ENCODE measurements at places on chromosomes 5 and 9.

DNA sequence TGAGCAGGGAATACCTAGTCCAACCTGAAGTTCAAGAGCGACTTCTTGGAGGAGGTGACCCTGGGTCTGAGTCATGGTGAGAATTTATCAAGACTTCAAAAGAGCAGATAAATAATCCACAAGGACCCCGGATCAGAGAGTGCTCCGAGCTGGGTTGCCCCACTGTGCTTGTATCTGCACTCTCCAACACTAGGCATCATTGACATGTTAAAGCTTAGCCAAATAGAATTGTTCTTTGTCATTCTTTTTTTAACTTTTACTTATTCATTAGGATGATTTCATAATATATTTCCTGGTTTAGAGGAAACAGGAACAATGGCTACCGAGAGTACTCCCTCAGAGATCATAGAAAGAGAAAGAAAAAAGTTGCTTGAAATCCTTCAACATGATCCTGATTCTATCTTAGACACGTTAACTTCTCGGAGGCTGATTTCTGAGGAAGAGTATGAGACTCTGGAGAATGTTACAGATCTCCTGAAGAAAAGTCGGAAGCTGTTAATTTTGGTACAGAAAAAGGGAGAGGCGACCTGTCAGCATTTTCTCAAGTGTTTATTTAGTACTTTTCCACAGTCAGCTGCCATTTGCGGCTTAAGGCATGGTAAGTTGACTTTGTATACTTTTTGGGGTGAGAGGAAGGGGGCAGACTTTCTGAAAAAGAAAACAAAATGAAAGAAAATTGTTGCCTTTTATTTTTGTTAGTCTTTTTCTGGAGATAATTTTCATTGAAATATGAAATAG lies at the start of gene CARD6:
TSS of gene CARD6 (plus strand) at position 300 of the 738 bp plus-strand sequence. CDS start at position 316, 16 bp downstream.
- DNase-seq = no peak

DNA sequence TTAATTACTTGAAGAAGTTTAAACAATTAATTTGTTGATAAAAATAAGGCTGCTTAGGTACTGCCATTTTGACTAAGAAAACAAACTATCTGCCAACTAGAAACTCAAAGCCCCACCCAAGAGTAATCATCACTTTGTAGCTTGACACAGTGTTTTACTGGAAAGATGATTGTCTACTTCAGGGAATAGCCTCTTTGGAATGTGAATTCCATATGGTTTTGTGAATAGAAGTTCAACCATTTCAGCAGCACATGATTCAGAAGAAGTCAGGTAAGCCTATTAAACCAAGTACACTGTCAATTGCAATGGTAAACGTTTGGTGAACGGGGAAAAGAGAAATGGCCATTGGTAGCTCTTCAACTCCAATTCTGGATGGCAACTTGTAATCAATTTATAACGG lies 55.2 kb downstream of the PLK2 start:
- no peak for DNase-seq

DNA sequence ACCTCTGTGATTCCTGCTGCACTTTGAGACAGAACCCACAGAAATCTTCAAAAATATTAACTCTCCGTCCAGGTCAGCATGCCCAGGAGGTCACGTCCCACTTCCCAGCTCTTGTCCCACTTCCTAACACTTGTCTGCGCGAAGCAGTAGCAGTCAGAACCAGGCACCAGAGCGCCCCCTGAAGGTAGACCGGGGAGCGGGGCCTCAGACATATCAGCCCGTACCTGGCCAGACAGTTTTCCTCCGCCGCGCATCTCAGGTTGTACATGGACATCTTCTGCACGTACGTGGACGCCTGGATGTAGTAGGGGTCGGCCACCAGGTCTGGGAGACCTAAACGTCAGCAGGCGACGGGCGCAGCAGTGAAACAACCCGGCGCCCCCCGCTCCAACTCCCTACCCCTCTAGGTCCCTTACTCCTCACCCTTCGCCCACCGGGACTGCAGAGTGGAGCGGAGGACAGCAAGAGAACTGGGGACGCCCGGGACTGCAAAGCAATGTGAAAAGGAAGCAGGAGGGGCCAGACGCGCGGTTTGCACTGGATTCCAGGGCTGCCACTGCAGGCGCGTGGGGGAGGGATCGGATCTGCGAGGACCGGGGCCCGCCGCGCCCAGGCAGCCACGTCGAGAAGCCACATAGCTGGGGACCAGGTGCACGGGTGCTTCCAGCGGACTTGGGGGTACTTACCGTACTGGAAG lies 1.2 kb downstream of the LOX start:
- no peak for DNase-seq

- peak; percentile 38 for DNase-seq
These were observed 7.5 kb downstream of the RASGRF2 start for GRCh38 chr5:80967500-80968181.

- DNase-seq = no peak
These were observed 60.1 kb downstream of the FOCAD start for GRCh38 chr9:20744036-20744630.

DNA sequence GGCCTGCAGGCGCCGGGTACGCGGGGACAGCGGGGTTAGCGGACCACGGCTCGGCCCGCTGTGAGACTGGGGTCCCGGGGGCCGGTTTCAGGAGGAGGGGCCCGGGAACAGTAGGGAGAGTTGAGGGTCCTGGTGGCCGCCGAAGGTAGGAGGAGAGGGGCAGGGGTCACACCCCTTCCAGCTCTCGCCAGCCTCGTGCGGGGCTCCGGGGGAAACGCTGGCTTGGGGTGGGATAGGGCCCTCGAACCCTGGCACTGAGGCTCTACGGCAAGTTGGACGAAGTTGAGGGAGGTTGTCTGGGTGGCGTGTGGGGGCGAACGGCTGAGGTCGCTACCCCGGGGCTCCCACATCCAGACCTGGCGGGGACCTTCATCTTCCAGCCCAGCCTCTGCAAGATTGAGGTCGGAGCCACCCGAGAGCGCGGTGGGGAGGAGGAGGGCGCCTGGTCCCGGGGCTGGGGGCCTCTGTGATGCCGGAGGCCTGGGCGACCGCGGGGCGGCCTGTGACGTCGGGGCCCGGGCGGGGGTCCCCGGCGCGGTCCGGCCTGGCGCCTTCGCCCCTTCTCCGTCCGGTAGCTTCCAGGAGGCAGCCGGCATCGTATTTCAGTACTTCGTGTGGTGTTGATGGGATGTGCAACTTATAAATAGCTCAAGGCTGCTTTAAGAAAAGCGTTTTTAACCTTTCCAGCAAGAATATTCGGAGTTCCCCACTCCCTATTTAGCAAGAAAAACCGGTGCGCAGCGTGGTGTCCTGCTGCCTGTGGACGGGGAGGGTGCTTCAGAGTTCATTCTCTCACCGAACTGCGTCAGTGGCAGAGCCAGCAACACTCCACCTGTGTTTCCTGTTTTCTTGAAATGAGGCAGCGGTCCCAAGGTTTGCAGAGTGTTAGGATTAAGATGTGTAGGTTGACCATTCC lies 902 bp downstream of the HABP4 start:
- DNase-seq = no peak

DNA sequence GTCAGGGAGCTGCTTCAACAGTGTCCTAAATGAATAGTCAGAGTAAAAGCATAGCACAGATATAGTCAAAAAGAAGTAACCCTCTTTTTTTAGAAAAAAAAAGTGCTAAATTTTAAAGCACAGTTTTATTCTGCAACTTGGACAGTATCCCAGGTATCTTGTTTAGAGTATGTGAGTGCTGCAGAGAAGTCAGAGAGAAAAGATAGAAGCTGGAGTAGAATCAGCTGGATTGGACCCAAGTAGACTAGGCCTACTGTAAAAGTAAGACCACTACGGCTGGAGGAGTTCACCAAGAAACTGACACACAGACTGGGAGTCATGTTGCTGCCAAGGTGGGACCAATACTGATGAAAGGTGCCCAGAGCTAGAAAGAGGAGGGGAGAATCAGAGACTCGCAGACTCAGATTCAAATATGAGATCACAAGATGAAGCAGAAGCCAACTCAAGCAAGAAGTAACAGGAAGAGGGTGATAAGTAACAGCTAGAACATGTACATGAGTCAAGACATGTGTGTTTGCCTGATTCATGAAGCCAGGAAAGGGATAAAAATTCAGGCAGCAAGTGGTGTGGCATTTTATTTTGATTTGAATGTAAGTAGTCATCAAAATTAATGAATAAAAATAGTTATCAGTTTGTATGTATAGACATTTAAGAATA lies 25.6 kb upstream of the TUSC1 start:
- no peak for DNase-seq

GRCh38 chr9:26935847-26936246 lies 11.2 kb downstream of the PLAA start:
- DNase-seq = no peak

DNA sequence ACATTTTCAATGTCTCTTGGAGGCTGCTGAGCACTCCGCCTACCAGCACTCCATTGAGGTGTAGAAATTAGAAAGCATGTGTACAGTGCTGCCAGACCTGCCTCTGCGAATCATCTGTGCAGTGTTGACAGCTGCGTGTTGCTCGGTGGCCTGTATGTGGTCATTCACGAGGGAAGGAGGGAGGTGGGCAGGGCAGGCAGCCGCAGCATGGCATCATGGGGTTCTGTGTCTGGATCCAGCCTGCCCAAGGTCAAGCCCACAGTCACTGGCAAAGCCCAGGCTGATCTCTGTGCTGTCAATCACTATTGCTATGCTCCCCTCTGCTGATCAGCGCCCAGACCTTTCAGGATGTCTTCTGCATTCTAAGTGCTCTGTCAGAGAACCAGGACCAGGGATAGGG lies 8.0 kb upstream of the PDZD2 start:
- DNase-seq = no peak

- peak; percentile 70 for DNase-seq
These were observed 54.7 kb downstream of the DPYSL3 start for GRCh38 chr5:147454996-147455677.

- no peak for DNase-seq
These were observed 12.6 kb upstream of the TTC23L start for GRCh38 chr5:34826347-34826746.

DNA sequence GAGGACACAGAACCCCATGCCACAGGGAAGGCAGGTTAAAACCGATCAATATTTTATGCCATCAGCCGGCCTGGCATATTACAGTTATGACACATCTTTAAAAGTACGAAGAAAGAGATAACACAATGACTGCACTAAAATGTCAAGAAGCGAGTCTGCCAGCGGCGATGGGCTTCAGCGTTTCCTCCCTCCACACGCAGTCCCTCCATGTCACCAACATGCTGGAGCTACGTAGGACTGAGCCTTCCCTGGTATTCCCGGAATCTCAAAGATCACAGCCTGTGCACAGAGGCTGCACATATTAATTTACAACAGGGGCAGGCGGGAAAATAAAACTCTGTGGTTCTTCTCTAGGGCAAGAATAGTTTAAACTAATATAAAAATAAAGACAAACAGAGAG lies 257.7 kb downstream of the IRX1 start:
- DNase-seq = no peak

- no peak for DNase-seq
These were observed 33.5 kb downstream of the ELL2 start for GRCh38 chr5:95927927-95928723.

DNA sequence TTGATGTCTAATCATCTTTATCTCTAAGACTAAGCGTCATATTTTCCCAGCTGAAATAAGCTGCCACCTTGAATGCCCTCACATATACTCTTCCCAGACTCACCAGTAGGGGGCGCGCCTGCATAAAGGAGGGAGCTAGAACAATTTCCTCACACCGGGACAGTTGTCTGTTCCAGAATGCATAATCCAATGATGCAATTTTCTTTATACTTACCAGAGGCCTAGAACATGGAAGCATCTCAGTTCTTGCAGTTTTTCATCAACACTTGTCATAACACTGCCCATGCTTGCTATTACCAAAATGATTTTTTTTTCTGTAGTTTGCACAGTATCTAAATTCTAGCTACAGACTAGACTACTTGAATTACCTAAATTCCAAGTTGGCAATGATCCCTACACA lies 203.9 kb downstream of the FRMD3 start:
- DNase-seq = peak; percentile 52

DNA sequence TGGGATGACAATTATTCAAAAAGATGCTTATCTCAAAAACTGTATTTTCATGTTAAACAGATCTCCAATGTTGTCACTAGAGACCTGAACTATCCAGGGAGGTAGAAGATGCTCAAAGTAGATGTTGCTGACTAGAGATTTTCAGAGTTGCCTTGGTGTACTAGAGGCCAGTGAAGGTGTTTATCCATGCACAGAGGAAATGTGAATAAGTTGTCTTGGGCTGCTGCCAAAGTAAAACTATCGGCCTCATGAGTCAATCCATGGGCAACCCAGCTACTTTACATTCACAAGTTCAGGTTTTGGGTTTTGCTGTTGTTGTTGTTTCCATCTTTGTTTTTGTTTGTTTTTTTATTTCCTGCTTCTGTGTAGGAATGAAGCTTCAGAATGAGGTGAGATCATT lies 141.1 kb upstream of the RANBP3L start:
- no peak for DNase-seq

DNA sequence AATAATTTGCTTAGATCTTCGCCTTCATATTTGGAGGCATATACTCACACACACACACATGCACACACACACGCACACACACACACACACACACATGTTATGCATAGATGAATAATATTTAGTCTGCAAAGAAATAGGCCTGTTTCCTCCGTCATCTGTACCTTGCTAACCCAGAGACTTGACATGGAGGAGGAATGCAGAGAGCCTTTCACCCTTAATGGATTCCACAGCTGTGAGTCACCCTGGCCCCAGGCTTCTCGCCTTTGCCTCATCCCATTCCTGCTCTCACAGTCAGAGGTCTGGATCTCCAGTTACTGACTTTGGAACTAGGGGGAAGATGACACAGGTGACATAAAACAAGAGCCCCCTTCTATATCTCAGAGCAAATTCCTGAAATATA lies 29.7 kb downstream of the ZNF462 start:
- DNase-seq = peak; percentile 89

- peak; percentile 88 for DNase-seq
These were observed 38.9 kb downstream of the PRRC2B start for GRCh38 chr9:131432597-131433301.

GRCh38 chr9:17013010-17013409 lies 121.8 kb upstream of the CNTLN start:
- DNase-seq = no peak

- DNase-seq = no peak
These were observed 31.7 kb upstream of the GAS1 start for GRCh38 chr9:86978922-86979474.

GRCh38 chr9:137296670-137297664 lies 5.1 kb downstream of the NRARP start:
- DNase-seq = no peak

All from GM04503 (cell line).